ENCODE measurements at places on chromosomes 2 and 18.

GRCh38 chr18:8828798-8829197 is 123.4 kb downstream of the MTCL1 start:
- no peak for DNase-seq

DNA sequence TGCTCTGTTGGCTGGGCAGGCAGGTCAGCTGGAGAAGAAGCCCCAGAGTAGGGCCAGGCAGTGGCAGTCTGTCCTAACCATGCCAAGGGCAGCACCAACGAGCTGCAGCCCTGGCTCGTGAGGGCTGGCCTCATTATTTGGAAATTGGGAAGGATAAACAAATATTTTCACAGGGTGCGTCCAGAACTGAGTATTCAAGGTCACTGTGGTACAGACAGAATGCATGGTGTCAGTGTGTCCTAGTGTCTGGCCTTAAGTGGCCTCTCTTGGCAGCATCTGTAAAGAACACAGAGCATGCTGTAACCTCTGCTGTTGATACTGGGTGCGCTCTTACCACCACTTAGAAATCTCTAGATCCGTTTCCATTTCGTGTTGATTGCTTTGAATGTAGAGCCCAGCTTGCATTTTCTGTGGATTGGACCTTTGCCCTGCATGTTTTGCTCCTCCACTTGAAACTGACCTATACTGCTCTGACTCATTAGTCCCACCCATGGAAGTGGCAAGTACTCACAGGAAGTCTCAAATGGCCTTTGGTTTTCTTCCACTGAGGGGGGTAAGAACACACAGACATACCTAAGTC is 88.2 kb downstream of the GREB1L start:
- no peak for DNase-seq

GRCh38 chr2:239910404-239910803 is 114.7 kb downstream of the NDUFA10 start:
- DNase-seq, result no peak

GRCh38 chr2:9984217-9984739 is 32.8 kb downstream of the GRHL1 start:
- peak; percentile 74 for DNase-seq

GRCh38 chr2:232668805-232669444 is 28.2 kb upstream of the GIGYF2 start:
- DNase-seq, result peak; percentile 64

DNA sequence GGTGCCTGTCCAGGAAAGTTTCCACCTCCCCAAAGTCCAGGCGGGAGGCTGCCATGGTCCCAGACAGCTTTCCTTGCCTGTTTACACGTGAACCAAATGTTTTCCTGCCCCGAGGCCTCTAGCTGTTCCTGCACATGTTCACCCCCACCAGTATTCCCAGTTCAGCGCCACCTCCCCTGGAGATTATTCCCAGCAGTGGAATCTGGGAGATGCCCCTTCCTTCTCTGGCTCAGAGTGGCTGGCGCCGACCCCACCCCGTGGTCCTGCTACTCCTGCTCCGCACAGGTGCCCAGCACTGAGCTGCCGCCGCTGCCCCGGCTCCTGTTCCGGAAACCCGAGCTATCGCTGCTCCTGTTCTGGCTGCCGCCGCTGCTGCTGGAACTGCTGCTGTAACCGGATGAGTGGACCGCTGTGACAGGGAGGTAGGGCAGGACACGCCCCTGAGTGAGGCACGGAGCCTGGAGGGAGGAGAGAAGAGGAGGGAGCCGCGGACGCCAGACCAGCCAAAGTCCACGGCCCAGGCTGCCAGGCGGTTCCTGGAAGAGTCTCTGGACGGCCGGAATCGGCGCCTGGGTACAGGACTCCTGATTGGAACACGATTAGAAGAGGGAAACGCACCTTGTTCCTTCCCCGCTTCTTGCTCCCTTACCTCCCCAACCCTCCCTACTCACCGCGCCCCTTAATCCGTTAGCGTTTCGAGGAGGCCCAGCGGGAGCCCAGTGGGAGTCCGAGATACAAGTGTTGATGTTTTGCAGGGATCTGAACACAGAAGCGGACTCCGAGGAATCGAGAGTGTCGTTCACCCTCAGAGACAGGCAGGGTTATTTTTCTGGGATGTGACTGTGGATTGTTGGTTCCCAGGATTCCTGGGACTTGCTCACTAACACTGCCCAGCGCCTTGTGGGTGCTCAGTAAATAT is at the start of gene PDE11A:
TSS of gene PDE11A (minus strand) at position 395 of the 919 bp plus-strand sequence. CDS start at position 55, 340 bp downstream.
- DNase-seq, result peak; percentile 61

- peak; percentile 64 for DNase-seq
Observed at GRCh38 chr18:48605408-48605845, 66.6 kb downstream of the CTIF start.

DNA sequence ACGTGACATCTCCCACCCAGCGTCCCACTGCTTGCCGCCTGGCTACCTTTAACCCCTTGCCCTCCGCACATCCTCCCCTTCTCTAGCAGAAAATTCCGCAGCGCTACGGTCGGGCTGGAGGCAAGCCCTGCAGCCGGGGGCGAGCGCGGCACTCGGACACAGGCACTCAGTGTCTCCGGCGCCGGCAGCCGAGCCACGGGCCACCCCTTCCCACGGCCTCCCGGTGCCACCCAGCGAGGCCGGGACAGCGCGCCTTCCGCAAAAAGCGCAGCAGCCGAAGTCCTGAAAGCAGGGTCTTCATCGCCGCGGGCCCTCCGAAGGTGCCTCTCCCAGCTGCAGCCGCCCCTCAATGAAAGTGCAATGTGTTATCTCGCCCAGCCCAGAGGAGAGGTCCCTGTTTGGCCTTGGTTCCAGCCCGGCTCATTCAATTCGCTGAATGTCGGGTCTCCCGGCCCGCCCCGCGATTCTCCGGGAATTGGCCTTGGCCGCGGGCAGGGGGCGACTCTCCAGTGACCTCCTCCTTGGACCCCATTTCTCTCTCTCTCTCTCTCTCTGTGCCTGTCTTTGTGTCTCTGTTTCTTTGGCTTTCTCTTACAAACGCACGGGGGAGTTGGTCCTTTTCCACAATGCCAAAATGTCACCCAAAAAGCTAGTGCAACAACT is 1.1 kb downstream of the DLGAP1 start:
- peak; percentile 27 for DNase-seq

- DNase-seq, result no peak
Observed at GRCh38 chr18:12868576-12868975, 15.5 kb downstream of the PTPN2 start.

- DNase-seq, result peak; percentile 70
Observed at GRCh38 chr2:105545730-105546627, 147.1 kb upstream of the FHL2 start.

GRCh38 chr2:33072614-33073013 is 125.9 kb downstream of the LTBP1 start:
- DNase-seq, result no peak

GRCh38 chr2:114068438-114068837 is 178.5 kb downstream of the ACTR3 start:
- DNase-seq, result no peak

DNA sequence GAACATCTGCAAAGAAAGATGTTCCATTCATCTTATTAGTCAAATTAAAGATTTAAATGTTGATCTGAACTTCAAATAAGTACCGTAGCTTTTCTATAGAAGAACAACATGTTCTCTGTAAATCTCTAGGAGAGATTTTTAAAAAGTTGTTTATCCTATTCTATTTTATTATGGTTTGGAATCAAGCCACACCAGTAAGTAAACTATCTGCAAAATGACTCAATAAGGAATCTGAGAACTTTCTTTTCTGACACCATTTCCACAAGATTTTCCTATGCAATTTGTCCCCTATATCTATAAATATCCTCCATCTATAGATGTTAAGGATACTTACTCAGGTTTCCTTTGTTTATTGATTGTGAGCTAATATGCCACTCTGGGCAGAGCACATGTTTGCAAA is 736.6 kb downstream of the CBLN2 start:
- no peak for DNase-seq

- no peak for DNase-seq
Observed at GRCh38 chr2:190138032-190138431, 75.5 kb upstream of the MSTN start.

DNA sequence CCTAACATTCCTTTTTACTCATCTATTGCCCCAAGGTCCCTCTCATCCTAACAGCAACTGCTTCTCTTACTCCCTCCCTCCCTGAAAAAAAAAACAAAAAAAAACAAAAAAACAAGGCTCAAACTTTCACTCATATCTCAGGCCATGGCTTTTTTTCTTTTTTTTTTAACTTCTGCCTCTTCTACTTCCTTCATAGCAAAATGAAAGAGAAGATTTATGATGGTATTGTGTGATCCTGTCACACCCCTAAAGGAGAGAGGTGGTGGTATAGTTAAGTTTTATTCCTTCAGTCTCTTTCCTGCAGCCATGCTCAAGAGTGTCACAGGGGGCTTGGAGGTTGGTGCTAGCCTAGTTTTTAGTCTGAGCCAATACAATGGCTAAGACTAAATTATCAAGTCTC is 21.5 kb upstream of the EPC2 start:
- no peak for DNase-seq

GRCh38 chr2:187466129-187466792 is 18.2 kb upstream of the CALCRL start:
- no peak for DNase-seq

DNA sequence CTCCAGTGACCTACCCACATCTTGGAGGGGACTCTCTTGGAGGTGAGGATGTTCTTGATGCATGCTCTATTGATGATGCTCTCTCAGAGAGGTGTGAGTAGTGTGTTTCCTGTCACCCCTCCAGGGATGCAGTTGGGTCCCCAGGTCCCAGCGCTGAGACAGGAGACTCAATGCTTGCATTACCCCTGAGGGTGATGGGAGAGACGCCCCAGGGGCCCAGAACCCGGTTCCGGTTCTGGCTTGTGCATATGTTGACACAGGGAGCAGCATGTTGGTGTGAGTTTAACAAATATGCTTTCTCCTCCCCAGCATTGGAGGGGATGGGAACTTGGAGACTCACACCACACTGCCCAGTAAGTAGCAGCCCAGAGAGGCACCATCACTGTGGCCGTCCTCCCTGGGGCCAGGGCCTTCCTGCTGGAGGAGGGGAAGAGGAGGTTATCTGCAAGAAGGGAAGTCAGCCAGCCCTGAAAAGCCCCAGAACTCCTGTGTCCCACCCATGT is 124.5 kb downstream of the PLB1 start:
- no peak for DNase-seq

GRCh38 chr18:9513971-9514512 is 38.7 kb downstream of the RALBP1 start:
- no peak for DNase-seq

DNA sequence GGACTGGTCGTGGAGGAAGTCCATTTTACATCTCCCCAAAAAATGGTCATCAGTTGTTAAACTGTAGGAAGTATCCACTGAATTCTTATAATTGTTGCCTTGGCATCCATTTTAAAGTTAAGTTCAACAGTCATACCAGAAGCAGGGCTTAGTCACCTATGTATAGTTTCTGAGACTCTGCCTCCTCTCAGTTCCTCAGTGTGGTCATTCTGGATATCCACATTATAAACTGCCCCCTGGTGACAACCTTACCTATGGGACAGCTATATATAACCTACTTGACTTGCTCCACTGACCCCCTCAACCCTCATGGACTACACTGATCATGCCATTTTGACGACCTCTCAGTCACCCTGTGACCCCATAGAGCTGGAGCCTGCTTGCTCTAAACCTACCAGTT is 617.0 kb downstream of the LRP1B start:
- no peak for DNase-seq

DNA sequence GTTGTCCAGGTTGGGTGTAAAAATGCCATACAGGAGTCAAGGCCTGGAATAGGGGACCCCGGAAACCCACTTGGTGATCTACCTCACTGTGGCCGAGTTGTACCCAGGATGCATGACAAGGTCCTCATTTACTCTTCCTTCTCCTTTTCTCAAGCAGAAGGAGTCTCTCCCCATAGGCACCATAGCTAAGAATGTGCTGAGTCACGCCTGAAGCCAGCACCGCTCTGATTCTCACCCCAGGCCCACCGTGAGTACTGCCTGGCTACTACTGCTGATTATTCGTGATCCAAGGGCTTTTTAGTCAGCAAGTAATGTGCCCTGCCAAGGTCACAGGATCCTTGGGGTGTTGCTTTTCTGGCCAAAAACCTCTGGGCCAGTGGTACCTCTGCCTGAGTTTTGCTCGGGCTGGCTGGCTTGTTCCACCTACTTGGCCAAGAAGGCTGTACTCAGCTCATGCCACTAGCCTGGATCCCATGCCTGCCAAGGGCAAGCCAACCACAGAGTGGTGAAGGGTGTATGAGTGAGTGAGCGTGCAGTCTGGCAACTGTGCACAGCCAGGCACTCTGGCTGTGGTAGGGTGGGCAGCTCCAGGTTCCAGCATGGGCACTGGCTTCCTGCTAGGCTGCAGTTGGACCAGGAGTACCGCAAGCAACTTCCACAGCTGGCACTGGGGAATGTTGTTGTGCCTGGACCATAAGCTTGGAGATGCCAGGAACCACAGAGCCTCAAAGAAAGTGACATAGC is 650.1 kb upstream of the VRK2 start:
- DNase-seq, result no peak

GRCh38 chr18:69239849-69240674 is 160.6 kb upstream of the DOK6 start:
- no peak for DNase-seq

DNA sequence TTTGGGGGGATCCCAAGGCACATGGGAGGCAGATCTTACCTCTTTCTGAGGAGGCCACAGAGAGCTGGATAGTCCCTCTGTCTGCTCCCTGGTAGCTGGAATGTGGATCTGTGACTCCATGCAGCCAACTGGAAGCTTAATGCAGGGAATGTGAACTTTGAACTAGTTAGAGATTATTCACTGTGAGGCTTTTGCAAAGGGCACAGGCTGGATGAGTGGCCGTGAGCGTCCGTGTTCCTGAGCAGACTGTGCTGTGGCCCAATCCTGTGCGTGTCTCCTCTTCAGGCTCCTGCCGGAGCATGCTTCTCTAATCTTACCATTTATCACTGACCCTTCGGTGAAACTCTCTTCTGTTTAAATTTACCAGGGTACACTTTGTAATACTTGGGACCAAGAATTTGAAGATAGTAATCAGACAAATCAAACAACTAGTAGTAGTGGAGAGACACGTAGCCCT is 187.6 kb downstream of the PTPRM start:
- DNase-seq, result no peak

GRCh38 chr2:2720351-2720750 is 389.3 kb upstream of the MYT1L start:
- DNase-seq, result no peak

All from SK-MEL-5 (cell line).